ENCODE measurements at places on chromosomes 3 and 15.

DNA sequence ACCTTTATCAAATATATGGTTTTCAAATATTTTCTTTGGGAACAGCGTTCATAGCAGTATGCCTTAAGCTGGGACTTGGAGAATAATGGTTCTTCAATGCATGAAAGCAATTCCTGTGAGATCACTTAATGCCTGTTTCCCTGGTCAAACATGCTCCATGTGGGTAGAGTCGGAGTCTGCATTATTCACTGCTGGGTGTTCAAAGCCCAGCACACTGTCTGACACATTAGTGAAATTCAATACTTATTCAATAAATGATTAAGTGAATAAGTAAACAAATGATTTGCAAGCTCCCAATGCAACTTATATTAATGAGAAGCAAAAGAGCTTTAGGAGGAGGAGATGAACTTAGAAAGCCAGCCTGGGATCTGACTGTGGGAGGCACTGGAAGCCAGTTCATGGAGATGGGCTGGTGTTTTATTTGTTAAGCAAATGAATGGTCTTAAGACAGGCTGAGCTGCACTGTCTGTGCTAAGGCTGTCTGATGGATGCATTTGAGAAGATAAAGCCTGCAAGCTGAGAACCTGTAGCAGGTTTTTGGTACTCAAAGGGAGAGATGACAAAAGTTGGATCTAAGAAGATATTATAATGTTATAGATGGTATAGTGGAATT, 490.8 kb downstream of the MCTP2 start:
- DNase-seq: no peak

GRCh38 chr15:67836477-67836876, 3.4 kb downstream of the RNU6-1 start:
- no peak for DNase-seq

DNA sequence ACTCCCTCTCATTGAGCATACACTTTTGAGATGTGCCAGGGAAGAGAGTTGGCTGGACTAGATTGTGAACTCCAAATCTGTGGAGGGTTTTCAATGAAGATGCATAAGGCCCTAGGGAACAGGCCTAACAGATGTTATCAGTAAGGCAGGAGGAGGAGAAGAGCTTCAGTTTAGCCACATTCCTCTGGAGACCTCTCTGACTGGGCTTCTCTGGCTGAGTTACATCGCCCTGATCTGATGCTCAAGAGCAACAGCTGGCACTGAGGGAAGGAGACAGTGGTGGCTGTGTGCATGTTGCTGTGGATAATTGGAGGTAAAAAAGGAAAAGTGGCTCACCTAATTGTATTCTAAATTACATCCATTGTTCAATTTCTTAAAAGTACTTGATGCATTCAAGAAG, 206.4 kb upstream of the CFAP20DC start:
- no peak for DNase-seq

DNA sequence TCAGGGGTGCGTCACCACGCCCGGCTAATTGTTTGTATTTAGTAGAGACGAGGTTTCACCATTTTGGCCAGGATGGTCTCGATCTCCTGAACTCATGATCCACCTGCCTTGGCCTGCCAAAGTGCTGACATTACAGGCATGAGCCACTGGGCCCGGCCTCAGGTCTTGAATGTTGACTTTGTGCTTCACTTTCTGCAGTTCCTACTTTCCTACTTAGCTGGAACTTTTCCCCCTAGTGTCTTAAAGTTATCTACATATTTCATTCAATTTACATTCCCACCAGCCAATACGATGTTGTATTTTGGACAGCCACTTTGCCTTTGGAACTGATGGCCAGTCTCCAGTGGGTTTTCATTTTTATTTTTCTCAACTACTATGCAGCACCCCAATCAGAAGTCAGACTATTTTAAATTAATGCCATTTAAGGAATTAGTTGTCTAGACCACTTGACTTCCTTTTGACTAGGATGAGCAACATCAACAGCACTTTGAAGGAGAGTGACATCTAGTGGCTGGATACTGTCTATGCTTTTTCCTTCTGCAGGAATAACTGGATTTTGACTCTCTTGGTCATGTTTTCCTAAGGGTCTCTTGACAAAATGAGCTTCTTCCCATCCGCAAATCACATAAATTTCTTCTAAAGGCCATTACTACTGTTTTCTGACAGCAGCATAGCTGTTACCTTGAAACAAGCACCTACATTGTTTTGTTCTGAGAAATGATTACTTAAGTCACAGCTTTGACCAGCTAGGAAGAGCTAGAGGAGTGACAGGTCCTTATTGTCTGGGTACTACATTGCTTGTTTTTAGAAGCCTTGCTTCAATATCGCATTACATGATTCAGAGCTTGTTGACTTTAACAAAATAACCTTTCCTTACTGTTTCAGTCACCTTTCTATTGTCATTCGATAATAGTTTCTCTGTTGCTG, 140.2 kb downstream of the ITPR1 start:
- DNase-seq: no peak

DNA sequence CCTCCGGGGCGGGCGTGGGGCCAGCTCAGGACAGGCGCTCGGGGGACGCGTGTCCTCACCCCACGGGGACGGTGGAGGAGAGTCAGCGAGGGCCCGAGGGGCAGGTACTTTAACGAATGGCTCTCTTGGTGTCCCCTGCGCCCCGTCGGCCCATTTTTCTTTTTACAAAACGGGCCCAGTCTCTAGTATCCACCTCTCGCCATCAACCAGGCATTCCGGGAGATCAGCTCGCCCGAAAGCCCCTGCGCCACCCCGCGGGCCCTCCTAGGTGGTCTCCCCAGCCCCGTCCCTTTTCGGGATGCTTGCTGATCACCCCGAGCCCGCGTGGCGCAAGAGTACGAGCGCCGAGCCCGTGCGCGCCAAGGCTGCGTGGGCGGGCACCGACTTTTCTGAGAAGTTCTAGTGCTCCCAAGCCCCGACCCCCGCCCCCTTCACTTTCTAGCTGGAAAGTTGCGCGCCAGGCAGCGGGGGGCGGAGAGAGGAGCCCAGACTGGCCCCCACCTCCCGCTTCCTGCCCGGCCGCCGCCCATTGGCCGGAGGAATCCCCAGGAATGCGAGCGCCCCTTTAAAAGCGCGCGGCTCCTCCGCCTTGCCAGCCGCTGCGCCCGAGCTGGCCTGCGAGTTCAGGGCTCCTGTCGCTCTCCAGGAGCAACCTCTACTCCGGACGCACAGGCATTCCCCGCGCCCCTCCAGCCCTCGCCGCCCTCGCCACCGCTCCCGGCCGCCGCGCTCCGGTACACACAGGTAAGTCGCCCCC, at the start of gene THBS1:
Gene THBS1, plus strand, starts transcription at position 595 of the 757 bp plus-strand sequence. CDS start 779 bp downstream, outside the sequence.
- DNase-seq: no peak

- no peak for DNase-seq
Measured at GRCh38 chr3:6228958-6229683, 631.8 kb upstream of the GRM7 start.
